GM23248 (cell line): ENCODE measurements at places on chromosomes 5 and 9.
A peak's percentile ranks its signal among the peaks of the same experiment; 100 is the strongest.

GRCh38 chr5:131357739-131358561, 94.1 kb downstream of the CDC42SE2 start:
- no peak overlapping the region for H3K27ac ChIP-seq
- peaks cover 12% of the 10 kb centered on the region for H3K4me1 ChIP-seq
- DNase-seq = no peak
- H3K36me3 ChIP-seq = no peaks in the 10 kb centered on the region
- no peak overlapping the region for H3K4me3 ChIP-seq
- H3K27me3 ChIP-seq = no peaks in the 10 kb centered on the region

GRCh38 chr9:22030101-22030598, 21.0 kb upstream of the CDKN2B start:
- peak; percentile 84 for DNase-seq
- no peaks in the 10 kb centered on the region for H3K36me3 ChIP-seq
- H3K27me3 ChIP-seq = no peaks in the 10 kb centered on the region
- H3K4me3 ChIP-seq = 0 out of 2 replicates have a peak overlapping the region, but pooled peaks have one; percentile 12

DNA sequence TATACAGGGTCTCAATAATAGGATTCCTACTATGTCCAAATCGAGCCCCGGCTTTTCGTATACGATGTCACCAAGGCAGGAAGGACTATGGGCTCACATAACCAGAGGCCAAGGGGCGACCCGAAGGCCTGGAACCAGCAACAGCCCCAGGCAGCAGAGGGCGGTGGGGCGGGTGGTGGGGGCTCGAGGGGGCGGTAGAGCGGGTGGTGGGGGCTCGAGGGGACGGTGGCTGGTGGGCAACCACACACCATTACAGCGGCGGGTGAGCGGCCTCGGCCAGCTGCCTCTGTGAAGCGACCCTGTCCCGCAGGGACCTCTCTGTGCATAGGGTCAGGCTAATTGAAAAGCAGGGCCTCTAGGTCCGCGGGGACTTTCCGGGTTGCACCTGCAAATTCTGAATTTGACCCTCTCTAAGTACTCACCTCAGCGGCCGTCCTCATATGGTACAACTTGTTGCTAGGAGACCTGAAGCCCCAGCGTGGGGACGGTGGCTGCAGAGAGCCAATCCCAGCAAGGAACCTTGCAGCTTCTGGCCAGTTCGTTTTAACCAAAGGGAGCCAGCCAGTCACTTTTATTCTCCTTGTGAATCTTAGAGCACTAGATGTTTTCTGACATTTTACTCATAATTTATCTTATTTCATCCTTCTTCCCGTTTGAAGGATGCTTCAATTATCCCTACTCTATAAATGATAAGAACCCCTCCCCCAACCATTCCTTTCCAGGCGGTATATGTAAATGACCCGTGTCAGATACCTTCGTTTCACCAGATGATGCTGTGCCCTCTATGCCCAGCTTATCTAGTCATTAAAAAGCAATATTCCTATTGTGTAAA, at the start of gene NME5:
TSS of gene NME5 (minus strand) at position 480 of the 832 bp plus-strand sequence. CDS start 648 bp downstream, outside the sequence.
- no peak within 1 kb of the TSS for H3K27ac ChIP-seq
- H3K36me3 ChIP-seq = no peaks in the 10 kb centered on the region
- DNase-seq = no peak
- H3K4me1 ChIP-seq = no peaks in the 10 kb centered on the region
- H3K4me3 ChIP-seq = no peak within 1 kb of the TSS

GRCh38 chr5:35345222-35345621, 114.9 kb upstream of the PRLR start:
- H3K27me3 ChIP-seq = no peaks in the 10 kb centered on the region
- no peak for DNase-seq
- H3K4me1 ChIP-seq = no peaks in the 10 kb centered on the region
- H3K4me3 ChIP-seq = no peak overlapping the region

DNA sequence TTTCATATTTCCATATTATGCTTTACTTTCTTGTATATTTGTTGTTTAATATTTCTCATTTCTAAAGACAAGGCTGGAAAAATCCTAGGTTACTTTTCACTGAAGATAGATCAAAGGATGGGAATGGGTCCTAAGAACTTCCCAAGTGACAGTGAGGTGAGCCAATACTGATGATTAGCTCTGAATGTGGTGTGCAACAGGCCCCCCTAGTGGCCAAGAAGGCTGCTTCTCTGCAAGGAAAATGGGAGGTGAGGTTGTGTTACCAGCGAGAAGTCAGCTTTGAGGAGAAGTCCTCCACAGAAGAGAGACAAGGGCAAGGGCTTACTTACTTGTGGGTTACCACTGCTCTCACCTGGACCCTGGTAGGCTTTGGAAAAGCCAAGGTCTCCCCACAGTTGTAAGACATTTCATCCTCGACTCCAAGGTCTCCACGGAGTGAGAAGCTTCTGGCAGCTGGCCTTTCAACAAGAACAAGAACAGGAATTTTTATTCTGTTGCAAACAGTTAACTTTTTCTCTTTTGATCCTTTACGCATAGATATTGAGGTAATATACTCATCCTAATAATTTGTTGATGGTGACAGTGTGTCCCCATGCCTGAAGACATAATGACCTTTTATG, 69.9 kb downstream of the MAMDC2 start:
- H3K27me3 ChIP-seq = no peaks in the 10 kb centered on the region
- no peak overlapping the region for H3K27ac ChIP-seq
- H3K36me3 ChIP-seq = no peaks in the 10 kb centered on the region
- peak; percentile 80 for DNase-seq
- H3K4me1 ChIP-seq = peaks cover 22% of the 10 kb centered on the region

- H3K4me1 ChIP-seq = peaks cover 19% of the 10 kb centered on the region
- H3K27ac ChIP-seq = no peak overlapping the region
- no peak overlapping the region for H3K4me3 ChIP-seq
- no peaks in the 10 kb centered on the region for H3K36me3 ChIP-seq
- H3K27me3 ChIP-seq = no peaks in the 10 kb centered on the region
These were observed 78.1 kb upstream of the MAMDC2 start for GRCh38 chr9:69965416-69966145.

GRCh38 chr5:133119233-133119711, 67.5 kb downstream of the HSPA4 start:
- no peaks in the 10 kb centered on the region for H3K4me1 ChIP-seq
- no peak overlapping the region for H3K4me3 ChIP-seq
- H3K27ac ChIP-seq = no peak overlapping the region
- no peaks in the 10 kb centered on the region for H3K36me3 ChIP-seq
- DNase-seq = no peak

DNA sequence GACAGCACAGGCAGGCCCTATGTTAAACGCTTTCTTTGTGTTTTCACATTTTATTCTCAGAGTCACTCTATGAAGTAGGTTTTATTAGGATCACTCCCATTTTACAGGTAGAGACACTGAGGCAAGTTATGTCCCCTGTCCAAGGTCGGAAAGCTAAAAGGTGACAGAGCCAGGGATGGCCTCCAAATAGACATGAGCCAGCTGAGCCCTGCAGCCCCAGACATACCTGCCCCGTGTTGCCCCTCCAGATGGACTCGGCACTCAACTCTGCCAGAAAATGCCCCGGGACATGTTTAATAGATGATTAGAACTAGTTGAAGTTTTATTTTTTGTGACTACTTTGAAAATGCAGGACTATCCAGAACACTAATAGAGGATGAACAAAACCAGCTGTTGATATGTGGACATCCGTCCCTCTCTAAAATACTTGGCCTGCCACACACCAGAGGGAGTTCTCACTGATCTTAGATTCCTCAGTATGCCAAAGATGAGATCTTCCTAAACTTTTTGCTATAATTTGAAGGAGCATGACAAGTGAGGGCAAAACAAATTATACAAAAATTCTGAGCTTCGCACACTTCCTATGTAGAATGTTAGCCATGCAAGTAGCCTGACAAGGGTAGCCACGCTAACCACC, 258.6 kb upstream of the ADAMTS16 start:
- peak; percentile 13 for DNase-seq
- H3K4me3 ChIP-seq = no peak overlapping the region
- H3K36me3 ChIP-seq = no peaks in the 10 kb centered on the region

- DNase-seq = no peak
- H3K27ac ChIP-seq = no peak overlapping the region
- no peak overlapping the region for H3K4me3 ChIP-seq
These were observed 33.7 kb downstream of the LHX3 start for GRCh38 chr9:136171009-136171800.

DNA sequence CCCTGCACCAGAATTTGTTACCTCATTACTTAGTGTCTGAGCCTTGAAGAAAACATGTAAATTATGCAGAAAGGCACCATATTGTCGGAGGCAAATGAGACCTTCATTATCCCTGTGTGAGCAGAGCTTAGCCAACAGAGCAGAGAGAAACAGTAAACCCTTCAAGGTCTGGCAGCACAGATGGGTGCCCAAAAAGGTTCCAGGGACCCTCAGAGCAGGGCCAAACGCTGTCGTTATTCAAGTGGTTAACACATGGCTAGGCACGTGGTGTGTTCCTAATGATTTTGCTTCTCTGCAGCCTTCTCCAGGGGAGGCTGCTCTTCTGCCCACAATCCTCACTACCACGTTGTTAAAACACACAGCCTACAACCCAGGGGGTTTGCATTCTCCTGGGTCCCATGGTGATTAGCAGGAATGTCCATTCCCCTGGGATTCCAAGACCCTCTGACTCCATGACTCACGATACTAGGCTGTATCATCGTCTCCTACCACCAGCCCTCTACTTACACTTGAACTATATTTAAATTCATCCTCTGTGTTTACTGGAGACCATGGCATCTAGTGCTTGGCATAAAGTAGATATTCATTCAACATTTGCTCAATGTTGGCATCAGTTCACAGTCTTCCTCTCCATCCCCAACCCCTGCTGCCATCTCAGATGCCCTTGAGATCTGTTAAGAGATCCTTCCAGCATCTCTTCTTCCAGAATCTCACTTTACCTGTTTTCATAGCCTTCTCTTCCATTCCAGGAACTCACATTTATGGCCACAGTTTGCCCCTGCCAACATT, 174.5 kb upstream of the RAD23B start:
- no peaks in the 10 kb centered on the region for H3K36me3 ChIP-seq
- no peaks in the 10 kb centered on the region for H3K4me1 ChIP-seq
- no peak overlapping the region for H3K4me3 ChIP-seq
- DNase-seq = no peak
- no peak overlapping the region for H3K27ac ChIP-seq

- H3K4me3 ChIP-seq = no peak overlapping the region
- peak; percentile 5 for DNase-seq
These were observed 20.7 kb upstream of the CTSV start for GRCh38 chr9:97059626-97060025.

GRCh38 chr9:86643946-86644674, 289.9 kb upstream of the TUT7 start:
- no peaks in the 10 kb centered on the region for H3K4me1 ChIP-seq
- no peak overlapping the region for H3K27ac ChIP-seq
- no peaks in the 10 kb centered on the region for H3K27me3 ChIP-seq
- no peaks in the 10 kb centered on the region for H3K36me3 ChIP-seq
- DNase-seq = no peak
- no peak overlapping the region for H3K4me3 ChIP-seq

- H3K36me3 ChIP-seq = no peaks in the 10 kb centered on the region
- DNase-seq = no peak
- no peak overlapping the region for H3K27ac ChIP-seq
- no peaks in the 10 kb centered on the region for H3K4me1 ChIP-seq
- no peaks in the 10 kb centered on the region for H3K27me3 ChIP-seq
These were observed 188.8 kb upstream of the ACTBL2 start for GRCh38 chr5:57671371-57671770.

- no peaks in the 10 kb centered on the region for H3K36me3 ChIP-seq
- DNase-seq = no peak
- no peaks in the 10 kb centered on the region for H3K4me1 ChIP-seq
- H3K27me3 ChIP-seq = no peaks in the 10 kb centered on the region
- no peak overlapping the region for H3K27ac ChIP-seq
These were observed 33.4 kb upstream of the AIF1L start for GRCh38 chr9:131062969-131063368.

DNA sequence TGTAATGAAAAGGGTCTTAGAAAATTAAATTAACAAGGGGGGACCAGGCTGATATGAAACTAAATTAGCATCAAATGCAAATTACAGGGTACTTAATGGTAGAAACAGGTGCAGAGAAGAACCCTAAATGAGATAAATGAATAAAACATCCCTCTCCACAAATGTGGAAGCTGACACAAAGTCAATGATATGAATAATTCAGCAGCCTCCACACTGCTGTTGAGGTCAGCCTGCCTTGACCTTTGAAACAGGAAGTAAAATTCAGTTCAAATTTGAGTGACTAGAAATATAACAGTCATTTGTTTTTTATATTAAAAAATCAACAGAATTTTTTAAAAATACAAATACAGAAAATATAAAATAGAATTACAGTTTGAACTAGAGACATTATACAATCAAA, 40.0 kb downstream of the EBF1 start:
- H3K27ac ChIP-seq = 0 out of 2 replicates have a peak overlapping the region, but pooled peaks have one; percentile 52
- no peak for DNase-seq
- peaks cover 51% of the 10 kb centered on the region for H3K4me1 ChIP-seq
- no peaks in the 10 kb centered on the region for H3K27me3 ChIP-seq

DNA sequence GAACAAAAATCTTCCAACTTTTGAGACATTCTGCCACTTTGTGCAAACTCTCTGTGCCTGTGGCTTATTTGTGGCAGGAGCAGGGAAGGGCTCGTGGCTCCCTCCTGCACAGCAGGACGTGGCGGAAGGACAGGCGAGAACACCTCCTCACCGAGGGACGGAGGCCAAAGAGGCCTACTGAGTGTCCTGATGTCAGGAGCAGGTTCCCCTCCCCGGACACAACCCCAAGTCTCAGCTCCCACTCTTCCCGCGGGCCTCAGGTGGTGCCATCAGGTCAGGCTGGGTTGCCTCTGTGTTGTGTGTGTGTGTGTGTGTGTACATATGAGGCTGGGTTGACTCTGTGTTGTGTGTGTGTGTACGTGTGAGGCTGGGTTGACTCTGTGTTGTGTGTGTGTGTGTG, 136.8 kb upstream of the LPCAT1 start:
- no peaks in the 10 kb centered on the region for H3K36me3 ChIP-seq
- no peak overlapping the region for H3K4me3 ChIP-seq
- H3K27me3 ChIP-seq = peaks cover 37% of the 10 kb centered on the region
- no peaks in the 10 kb centered on the region for H3K4me1 ChIP-seq
- H3K27ac ChIP-seq = no peak overlapping the region

- H3K36me3 ChIP-seq = no peaks in the 10 kb centered on the region
- no peaks in the 10 kb centered on the region for H3K27me3 ChIP-seq
- H3K4me1 ChIP-seq = peaks cover 36% of the 10 kb centered on the region
These were observed 256.1 kb downstream of the NR3C1 start for GRCh38 chr5:143147383-143147782.

DNA sequence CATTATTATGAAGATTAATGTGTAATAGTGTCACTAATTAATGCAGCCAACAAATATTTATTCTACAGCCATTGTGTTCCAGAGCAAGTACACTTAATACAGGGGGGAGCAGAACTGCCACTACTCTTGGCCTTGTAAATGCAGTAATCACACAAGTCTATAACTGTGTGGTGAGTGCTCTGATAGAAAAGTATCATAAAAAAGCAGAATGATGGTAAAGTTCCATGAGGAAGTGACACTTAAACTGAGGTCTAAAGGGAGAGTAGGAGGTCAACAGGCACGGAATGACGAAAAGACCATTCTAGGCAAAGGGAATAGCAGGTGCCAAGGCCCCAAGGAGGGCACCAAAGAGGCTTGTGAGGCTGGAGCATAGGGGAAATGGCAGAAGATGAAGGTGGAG, 142.9 kb downstream of the OSTF1 start:
- no peak for DNase-seq
- H3K27ac ChIP-seq = no peak overlapping the region
- no peaks in the 10 kb centered on the region for H3K27me3 ChIP-seq
- no peaks in the 10 kb centered on the region for H3K36me3 ChIP-seq
- H3K4me3 ChIP-seq = no peak overlapping the region
- H3K4me1 ChIP-seq = no peaks in the 10 kb centered on the region
